ENCODE measurements at places on chromosomes 7 and 10.
A peak's percentile ranks its signal among the peaks of the same experiment; 100 is the strongest.

GRCh38 chr7:80783678-80784327, 135.0 kb downstream of the SEMA3C start:
- DNase-seq, result no peak

GRCh38 chr7:44103923-44104859, at the start of gene AEBP1:
Gene AEBP1 (plus strand): TSS chr7:44104345. CDS start chr7:44104666, 321 bp downstream.
- DNase-seq, result no peak

- DNase-seq, result no peak
Measured at GRCh38 chr10:43198682-43199005, 60.4 kb downstream of the CSGALNACT2 start.

DNA sequence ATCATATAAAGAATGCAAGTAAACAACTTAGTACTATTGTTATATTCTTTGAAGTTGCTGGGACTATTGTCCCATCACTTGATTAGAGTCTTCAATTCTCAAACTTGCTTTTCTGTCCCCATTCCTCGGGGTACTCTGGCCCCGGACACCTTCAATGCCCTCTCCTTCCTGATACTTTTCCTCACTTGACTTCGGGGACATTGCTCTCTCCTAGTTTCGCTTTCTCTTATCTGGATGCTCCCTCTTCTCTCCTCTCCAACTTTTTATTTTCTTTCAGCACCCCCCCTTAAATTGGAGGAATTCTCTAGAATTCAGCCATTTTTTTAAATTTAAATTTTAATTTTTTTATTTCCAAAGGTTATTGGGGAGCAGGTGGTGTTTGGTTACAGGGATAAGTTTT, 10.6 kb upstream of the OPTN start:
- no peak for DNase-seq

- DNase-seq, result no peak
Measured at GRCh38 chr7:64882341-64883112, 20.5 kb upstream of the ZNF273 start.

DNA sequence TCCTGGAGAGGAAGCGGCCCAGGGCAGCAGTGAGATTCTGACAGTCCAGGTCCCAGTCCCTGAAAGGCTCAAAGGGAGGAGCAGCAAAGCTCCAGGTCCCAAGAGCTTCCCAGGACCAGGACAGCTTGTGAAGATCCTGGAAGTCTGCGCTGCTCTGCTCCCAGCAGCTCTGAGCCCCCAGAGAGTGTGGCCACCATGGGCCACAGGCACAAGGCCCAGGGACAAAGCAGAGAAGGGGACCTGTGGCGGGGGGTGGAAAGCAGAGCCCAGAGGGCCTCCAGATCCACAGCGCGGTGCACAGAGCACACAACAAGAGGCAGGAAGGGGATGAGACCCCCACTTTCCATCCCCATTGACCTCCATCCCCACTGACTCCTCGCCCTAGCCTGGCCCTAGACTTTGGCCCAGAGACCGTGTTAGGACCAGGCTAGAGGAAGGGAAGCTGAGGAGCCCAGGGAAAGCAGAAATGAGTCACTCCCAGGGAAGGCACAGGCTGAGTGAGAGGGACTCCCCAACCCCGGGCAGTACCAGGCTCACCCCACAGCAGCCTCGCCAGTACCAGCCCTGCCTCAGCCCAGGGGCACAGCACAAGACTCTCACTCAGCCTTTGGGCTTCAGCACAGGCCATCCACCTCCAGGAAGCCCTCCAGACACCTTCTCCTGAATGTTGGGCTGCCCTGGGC, 75.5 kb downstream of the GRID1 start:
- DNase-seq, result no peak

GRCh38 chr7:154353355-154353767, 301.2 kb downstream of the DPP6 start:
- DNase-seq, result no peak

DNA sequence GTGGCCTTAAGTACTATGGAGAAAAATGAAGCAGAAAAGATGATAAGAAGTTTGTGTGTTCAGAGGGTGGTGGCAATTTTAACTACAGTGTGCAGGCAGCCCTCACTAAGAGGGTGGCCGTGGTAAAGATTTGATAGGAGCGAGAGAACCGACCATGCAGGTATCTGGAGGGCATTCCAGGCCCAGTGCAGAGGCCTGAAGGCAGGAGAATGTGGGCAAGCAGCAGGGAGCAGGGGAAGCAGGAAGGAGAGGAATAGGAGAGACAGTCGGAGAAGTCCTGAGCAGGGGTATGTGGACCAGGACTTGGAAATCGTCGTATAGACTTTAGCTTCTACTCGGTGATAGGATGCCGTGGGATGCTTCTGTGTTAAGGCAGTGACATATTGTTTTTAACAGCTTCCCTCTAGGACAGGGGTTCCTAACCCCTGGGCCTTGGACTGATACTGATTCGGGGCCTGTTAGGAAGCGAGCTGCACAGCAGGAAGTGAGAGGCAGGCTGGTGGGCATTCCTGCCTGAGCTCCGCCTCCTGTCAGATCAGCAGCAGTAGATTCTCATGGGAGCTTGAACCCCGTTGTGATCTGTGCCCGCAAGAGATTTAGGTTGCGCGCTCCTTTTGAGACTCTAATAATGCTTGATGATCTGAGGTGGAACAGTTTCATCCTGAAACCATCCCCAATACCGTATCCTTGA, 227.2 kb downstream of the CCDC3 start:
- DNase-seq, result no peak

DNA sequence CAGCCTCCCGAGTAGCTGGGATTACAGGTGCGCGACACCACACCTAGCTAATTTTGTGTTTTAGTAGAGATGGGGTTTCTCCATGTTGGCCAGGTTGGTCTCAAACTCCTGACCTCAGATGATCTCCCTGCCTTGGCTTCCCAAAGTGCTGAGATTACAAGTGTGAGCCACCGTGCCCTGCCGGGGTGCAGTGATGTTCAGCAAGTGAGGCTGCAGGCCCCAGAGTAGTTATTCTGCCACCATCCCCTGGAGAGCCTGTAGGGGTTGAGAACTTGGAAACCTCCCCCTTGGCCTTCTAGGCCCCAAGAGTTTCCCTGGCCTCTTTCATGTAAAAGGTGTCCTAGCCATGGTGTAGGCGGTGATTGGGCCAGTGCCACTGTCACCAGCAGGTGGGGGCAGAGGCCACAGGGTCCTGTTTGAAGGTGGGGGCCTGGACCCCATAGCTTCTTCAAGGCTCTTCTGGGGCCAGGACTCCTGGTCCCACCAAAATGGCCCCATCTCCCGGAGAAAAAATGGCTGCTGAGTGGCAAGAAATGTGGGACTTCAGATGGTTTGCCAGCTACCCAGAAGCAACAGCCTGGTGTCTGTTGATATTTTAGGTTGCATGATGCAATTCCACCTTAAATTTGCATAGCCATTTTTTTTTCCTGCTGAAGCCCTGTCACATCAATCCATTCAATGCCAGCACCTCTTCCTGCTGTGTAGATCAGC, 25.5 kb upstream of the INMT start:
- DNase-seq, result no peak

DNA sequence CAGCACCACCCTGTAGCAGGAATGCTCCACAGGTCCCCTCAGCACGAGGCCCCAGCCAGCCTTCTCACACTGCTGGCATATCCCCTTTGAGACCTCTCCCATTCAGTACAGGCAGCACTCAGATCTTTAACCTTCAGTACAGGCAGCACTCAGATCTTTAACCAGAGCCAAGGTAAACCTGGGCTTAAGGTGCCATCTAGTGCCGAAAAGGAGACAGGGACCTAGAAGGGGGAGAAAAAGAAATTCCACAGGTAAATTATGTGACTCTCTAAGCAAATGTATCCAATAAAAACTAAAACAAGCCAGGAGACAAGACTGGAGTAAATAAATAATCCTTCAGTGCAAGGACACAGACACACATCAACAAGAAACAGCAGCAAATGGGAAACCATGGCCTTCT, 358.6 kb downstream of the PTPRN2 start:
- peak; percentile 13 for DNase-seq

- DNase-seq, result no peak
Measured at GRCh38 chr7:46153583-46153950, 232.5 kb upstream of the IGFBP3 start.

DNA sequence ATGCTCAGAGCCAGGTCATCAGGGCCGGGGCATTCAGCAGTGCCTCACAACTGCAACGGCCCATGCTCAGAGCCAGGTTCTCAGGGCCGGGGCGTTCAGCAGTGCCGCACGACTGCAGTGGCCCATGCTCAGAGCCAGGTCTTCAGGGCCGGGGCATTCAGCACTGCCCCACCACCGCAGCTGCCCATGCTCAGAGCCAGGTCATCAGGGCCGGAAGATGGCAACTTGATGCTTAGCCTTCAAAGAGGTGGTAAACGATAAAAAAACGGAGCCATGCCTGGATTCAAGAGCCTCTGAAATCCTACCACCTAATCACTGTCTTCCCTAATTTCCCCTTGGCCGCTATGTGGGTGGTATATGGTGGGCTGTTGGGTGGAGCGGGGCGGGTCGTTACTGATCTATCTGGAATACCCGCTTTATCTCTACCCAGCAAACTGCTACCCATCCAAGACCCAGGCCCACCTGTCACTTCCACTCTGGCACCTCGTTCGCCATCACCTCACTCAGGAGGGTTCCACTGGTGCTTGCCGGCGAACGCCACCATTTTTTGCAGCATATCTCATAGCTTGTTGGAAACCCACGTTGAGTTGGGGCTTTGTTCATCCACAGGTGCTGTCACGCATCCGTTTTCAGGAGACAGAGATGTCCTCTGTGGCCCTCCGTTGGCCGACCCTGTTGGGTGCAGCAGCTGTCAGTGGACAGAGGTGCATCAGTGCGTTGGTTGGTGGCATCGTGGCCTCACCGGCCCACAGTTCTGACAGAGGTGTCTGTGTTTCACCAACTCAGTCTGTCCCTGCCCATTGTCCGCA, 221.1 kb downstream of the EBF3 start:
- DNase-seq, result no peak

DNA sequence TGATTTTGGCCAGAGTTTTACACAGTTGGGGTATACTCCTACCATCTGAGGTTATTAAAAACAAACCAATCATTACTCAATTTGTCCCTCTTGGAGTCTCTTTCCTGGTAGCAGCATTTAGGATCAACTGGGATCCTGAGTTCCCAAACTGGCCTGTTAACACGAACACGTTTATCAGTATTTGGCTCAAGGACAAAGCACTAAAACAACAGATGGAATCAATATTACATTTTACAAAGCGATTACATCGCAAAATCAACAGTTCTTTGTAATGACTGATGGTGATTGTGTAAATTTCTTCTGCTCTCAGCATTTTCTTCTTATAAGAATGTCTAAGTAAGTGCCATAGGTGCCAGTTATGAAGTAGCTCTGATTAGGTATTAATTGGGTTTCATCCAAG, 582.9 kb upstream of the ANKRD30A start:
- peak; percentile 46 for DNase-seq

GRCh38 chr7:112799448-112800120, 9.4 kb upstream of the TMEM168 start:
- no peak for DNase-seq

DNA sequence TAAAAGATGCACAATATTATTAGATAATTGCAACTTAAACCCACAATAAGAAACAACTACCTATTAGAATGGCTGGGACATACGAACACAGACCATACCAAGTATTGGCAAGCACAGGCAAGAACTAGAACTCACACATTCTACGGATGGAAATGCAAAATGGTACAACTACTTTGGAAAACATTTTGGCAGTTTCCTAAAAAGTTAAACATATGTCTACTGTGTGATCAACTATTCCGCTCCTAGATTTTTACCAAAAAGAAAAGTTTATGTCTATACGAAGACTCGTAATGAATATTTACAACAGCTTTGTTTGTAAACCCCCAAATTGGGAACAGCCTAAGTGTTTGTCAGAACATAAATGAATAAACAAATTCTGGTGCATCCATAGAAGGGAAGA, 194.7 kb downstream of the FGFR2 start:
- no peak for DNase-seq

DNA sequence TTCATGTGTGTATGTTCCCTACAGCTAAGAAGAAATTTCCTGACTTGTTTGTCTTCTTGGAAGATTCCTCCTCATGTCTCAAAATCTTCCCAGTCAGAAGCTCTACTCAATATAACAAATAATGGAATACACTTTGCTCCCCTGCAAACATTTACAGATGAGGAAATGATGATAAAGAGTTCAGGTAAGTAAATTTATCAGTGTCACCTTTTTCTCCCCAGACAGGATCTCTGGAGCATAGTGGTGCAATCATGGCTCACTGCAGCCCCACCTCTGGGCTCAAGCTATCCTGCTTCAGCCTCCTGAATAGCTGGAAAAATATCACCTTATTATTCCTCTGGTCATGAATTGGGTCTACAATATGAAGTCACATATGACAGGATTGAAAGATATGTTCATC, 25.5 kb downstream of the ACADSB start:
- no peak for DNase-seq

DNA sequence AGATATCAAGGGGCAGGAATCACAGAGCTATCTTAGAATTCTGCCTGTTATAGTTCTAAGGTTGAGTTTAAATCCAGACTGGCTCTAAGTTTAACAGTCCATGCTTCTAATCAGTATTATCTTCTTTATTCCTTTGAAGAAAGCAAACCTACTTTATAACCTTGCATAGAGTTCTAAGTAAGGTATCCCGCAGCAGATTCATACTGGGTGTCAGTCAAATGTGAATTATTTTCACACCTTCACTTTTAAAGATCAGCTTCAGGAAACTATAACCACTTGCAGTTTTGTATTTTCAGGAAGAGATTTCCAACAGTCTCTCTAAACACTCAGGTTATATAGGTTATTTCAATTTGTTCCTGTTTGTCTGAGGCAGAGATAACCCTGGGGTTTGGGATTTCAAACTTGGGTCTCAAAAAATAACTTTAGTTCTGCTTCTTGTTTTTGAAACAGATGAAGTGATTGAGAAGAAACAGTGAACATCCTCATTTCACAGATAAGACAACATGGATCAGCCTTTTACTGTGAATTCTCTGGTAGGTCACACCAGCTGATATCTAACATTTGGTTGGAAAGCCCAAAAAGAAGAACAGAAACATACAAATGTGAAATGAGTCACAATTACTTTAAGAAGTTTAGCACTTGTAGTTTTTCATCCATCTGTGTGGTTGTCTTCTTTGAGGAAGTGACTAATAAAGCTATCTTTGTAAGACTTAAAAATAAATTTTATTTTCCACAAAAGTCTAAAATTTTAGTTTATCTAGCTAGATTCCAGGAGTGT, 21.4 kb downstream of the STAMBPL1 start:
- DNase-seq, result no peak
